Right ventricle myocardium inferior (tissue), 1 donor: ENCODE measurements at places on chromosomes 6 and 20.

DNA sequence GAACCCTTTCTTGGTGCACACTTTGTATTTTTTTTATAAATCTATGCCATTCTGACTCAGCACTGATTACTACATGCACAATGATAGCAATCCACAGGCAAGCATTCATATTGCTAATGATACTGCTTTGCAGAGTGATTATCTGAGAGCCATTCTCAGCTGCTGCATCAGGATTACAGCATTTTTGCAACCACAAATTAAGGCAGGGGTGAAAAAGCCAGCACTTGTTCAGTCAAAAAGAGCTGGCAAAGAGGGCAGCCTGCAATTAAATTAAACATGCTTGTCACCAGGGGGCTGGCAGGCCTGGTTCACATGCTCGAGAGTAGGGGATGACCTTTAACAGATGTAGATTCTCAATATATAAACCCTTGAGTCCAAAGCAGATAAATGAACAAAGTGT, 40.7 kb upstream of the SLC17A4 start:
- DNase-seq: no peak

GRCh38 chr20:44271915-44272663, 25.0 kb downstream of the GDAP1L1 start:
- DNase-seq: no peak

GRCh38 chr20:63176427-63177133, 39.4 kb downstream of the YTHDF1 start:
- DNase-seq: no peak

- DNase-seq: peak; percentile 68
Measured at GRCh38 chr6:9398767-9399373, 963.5 kb upstream of the SLC35B3 start.

- DNase-seq: peak; percentile 89
Measured at GRCh38 chr20:17504898-17505635, 26.1 kb downstream of the BFSP1 start.

- DNase-seq: no peak
Measured at GRCh38 chr6:157060440-157060952, 262.8 kb downstream of the TMEM242 start.

- DNase-seq: no peak
Measured at GRCh38 chr6:154482858-154483257, 27.6 kb downstream of the CNKSR3 start.

DNA sequence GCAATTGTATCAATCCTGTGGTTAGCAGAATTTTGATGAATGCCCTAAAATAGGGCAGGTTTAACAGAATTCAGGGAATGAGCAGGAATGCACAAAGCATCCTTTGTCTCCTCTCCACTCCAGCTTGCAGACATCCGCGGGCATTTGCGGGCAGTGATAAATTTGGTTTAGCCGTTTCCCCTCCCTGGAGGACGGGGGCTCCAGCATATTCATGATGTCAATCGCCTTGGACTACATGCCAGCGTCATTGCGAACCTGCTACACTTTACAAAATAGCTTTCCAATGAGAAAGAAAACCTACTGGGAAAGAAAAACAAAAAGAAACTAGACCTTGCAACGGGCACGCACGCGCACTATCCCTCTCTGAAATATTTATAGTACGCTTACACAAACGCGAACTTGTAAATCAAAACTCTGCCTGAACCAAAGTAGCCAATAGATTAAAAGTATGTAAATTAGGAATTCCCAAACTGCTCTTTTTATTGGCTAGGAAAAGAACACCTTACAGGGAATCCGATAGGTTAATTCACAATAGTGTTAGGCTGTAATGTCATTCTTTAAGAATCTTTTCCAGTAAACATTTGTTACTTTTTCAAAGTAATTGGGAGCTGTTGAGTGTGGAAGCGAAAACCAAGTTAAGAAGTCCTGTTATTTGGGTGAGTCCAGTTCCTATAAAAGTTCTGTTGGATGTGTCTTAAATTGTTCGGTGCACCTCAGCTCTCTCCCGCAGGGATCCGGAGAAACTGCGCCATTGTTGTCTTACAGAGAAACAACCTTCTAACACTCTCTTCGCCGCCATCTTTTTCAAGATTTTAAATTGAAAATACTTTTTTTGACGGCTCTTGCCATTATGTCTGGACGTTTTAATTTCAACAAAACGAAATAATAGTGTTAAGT, 136.7 kb downstream of the HFE start:
- DNase-seq: no peak

DNA sequence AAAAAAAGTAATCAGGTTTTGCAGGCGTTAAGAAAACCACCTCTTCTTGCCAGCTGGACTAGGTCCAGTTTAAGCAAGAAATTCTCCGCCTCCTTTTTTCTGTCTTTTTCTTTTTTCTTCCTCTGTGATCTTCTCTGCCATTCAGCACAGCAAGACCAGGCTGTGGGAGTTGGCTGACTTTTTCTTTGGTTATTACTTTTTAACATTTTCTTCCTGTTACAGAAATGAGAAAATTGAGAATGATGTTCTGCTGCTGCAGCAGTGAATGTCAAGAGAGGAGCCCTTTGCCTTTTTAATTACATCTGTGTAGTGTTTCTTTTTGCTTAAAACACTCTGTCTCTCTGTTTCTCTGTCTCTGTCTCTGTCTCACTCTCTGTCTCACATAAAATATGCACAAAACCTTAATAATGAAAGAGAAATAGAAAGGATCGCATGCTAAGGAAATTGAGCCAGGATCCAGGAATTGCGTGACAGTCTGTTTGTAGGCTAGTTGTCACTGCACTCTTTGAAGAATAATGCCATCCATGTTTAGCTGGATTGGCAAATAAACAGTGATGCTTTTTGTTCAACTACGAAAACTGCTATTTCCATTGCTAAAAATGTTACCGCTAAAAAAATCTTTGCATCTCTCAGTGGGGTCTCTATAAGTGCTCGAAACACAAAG, 103.2 kb upstream of the SUPT3H start:
- DNase-seq: no peak

DNA sequence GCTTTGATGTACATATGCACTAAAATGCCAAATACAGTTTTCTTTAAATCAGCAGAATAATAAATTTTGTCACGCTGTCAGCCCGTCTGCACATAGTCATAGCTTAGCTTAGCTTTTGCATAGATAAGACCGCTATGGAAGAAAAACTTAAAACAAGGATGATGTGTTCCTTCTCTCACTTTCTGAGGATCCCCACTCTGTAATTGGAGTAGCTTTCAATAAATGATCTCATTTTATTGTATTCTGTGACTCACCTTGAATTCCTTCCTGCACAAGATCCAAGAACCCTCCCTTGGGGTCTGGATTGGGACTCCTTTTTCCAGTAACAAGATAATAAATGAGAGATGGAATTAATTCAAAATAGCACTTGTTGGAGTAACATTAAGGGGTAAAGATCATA, 186.2 kb downstream of the CDH26 start:
- no peak for DNase-seq

DNA sequence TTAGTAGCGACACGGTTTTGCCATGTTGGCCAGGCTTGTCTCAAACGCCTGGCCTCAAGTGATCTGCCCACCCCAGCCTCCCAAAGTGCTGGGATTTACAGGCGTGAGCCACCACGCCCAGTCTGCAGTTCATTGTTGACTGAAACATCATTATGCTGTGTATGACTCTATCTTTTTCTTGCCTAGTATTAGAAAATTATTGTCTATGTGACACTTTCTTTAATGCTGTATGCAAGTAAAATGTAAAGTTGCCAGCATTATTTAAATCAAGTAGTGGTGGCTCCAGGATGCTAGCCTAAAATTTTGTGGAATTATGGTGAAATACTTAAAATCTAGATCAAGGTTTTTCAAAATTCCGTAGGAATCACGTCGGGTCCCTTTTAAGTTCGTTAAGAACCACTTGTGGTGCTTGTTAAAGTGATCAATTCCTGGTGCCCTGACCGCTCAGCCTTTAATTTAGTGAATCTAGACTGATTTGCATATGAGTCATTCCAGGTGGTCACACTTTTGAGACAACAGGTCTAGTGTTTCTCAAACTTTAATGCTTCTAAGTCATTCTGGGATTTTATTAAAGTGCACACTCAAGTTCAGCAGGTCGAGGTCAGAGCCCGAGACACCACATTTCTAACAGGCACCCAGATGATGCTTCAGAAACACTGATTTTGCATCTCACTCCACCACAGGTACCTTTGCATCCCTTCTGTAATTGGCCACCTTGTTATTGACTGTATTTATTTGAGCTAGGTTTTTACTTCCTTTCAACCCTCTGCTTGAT, 132.6 kb upstream of the MTHFD1L start:
- DNase-seq: no peak

DNA sequence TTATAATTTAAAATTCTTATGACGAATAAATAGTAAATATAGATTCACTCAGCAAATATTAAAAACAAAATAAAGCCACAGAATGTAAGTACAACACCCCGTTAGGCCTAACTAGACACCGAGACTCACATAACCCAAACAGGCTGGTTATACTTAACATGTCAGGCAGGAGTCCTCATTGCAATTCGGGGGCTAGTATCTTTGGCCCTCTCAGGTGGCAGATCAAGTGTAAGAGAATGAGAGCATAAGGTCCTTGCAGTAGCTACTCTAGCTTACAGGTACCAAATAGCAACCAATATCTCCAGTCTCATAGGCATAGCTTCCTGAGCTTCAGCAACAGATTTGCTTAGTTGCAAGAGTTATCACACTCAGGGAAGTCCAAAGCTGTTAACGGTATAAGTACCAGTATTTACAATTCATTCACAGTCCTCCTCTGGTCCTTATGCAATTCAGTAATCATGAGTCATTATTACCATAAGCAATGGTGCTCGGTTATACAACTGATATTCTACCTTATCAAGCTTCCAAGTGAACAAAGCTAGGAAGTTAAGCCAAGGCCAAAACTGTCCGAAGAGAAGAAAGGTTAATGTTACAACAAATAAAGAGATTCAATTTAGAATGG, 20.1 kb downstream of the REV3L start:
- DNase-seq: no peak

DNA sequence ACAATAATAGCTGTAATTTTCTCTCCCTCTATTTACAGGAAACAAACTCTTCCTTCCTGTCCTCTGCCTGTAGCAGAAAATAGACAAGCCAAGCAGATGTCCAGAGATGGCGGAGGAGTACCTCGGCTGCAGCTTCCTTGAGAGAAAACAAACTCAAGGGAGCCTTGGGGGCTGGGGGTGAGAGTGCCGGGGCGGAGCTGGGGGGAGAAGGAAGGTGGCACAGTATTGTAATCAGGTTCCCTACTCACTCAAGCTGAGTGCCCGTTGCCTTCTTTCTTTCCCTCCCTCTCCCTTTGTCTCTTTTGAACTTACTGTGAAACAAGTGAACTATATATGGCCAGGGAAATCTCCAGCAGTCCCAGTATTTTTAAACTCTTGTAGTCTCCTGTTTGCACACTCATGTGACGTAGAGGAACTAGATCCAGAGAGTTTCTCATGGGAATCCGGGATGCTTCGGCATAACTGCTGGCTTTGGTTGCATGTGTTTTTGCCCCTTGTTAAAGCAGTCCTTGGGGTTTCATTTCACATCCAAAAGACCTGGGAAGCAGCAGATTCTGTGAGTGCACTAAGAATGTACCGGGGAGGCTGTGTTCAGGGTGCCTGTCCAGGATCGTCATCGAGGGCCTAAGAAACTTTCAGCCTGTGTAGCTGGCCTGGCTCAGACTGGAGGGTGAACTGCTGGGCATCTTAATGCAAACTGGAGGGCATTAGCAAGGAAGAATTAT, 44.6 kb upstream of the HDDC2 start:
- DNase-seq: no peak

- DNase-seq: no peak
Measured at GRCh38 chr20:25223179-25223661, 24.7 kb upstream of the PYGB start.

- DNase-seq: no peak
Measured at GRCh38 chr6:143406673-143407072, 43.8 kb downstream of the ADAT2 start.

- no peak for DNase-seq
Measured at GRCh38 chr6:122722746-122723145, 56.8 kb upstream of the FABP7 start.

GRCh38 chr6:13437218-13437996, 50.0 kb downstream of the GFOD1 start:
- no peak for DNase-seq

DNA sequence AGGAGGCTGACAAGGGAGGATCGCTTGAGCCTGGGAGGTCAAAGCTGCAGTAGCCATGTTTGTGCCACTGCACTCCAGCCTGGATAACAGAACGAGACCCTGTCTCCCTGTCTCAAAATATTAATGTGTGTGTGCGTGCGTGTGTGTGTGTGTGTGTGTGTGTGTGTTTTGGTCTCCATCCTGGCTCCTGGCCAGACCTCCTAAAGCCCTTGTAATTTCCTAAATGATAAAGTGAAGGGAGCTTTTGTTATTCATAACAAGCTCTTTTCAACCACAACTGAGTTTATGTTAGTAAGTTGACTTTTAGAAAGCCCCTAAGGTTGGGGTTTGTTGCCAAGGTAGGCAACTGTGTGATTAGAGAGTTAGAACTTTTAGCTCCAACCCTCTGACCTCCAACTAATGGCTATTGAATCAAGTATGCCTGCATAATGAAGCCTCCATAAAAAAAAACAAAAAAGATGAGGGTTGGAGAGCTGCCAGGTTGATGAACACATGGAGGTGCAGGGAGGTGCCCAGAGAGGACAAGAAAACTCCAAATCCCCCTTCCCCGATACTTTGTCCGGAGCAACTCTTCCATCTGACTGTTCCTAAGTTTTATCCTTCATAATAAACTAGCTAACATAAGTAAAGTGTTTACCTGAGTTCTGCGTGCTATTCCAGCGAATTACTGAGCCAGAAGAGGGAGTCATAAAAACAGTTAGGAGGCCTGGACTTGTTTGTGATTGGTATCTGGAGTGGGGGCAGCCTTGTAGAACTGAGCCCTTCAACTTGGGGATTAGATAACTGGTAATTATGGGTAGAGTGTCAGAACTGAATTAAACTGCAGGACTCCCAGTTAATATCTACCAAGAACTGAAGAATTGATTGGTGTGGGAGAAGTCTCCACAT, 5.3 kb upstream of the AIF1 start:
- DNase-seq: no peak
